Kidney epithelial cell (primary cell): ENCODE measurements at places on chromosomes 2 and 18. TPM values are rescaled to one million over a fixed set of nuclear protein-coding genes. Genes with fewer than 3 reads are reported as not detected.

Gene SMIM21
- not detected in 2 replicates for total RNA-seq

Gene EFHD1
- 3.6 and 6.5 TPM in 2 replicates for total RNA-seq

Gene METTL5
- 46.1 and 54.1 TPM in 2 replicates for total RNA-seq

Gene TUBA4B
- not detected in 2 replicates for total RNA-seq

Gene DHX57
- total RNA-seq = 12.5 and 15.1 TPM in 2 replicates

Gene C2orf80
- total RNA-seq = not detected in 2 replicates

Gene ABCB11
- not detected in 2 replicates for total RNA-seq

Gene FASTKD1
- 13.3 and 15.5 TPM in 2 replicates for total RNA-seq

Gene PAX3
- not detected in 2 replicates for total RNA-seq

Gene SETBP1
- total RNA-seq = 2.9 and 3.4 TPM in 2 replicates

Gene LDLRAD4
- 5.8 and 10.1 TPM in 2 replicates for total RNA-seq

Gene TMEM185B
- 43.1 and 45.2 TPM in 2 replicates for total RNA-seq

Gene CFC1
- not detected in 2 replicates for total RNA-seq
